Aorta (tissue), 5 donors: ENCODE measurements at places on chromosomes 13 and 19. TPM values are rescaled to one million over a fixed set of nuclear protein-coding genes. Genes with fewer than 3 reads are reported as not detected.

- DNase-seq = no peak
These were observed 21.2 kb upstream of the RBM26 start for GRCh38 chr13:79427265-79427664.

GRCh38 chr13:45564133-45564776 lies 51.3 kb downstream of the ERICH6B start:
- DNase-seq = no peak

DNA sequence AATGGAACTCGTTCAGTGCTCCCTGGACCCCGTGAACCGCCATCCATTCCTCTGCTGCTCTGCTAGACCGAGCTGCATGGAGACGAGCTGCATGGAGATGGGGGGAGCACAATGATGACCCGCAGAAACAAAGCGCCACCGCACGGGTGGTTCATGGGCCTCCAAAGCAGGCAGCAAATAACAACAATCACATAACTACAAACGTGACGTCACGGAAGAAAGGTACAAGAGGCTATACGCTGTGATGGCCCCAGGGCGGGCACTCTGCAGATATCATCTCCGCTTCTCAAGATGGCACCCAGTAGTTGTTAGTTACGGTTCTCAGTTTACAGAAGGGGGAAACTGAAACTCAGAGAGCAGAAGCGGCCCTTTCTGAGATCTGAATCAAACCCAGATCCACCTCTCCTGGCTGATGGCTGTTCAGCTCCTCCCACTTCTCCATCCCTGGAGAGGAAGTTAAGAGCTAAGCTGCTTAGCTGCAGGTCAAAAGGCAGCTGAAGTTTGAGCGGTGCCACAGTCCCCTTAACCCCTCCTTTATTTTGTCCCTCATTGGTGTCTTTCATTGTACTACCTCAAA lies 1.7 kb downstream of the ATP13A1 start:
- no peak for DNase-seq

DNA sequence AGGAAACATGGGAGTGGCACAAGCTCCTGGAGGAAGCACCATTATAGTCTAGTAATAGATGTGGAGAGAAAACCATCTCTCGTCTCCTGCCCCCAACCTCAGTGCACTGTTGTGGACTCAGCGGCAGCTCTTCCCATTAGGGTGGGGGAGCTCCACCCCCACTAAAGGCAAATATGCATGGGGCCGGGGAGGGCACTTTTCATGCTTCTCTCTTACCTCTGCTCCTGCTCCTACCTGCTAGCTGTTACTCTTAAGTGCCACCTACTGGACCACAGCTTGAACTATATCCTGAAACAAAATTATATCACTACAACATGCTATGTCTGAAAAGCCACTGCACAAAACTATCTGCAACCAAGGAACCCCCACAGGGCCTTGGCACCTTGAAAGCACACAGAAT lies 112.6 kb upstream of the DACH1 start:
- no peak for DNase-seq

Gene ZNF536
- total RNA-seq = 1.2 TPM

Gene PSPC1
- 61.3 TPM for total RNA-seq

Gene KCNN4
- total RNA-seq = 4.3 TPM

Gene ZNF560
- total RNA-seq = not detected

Gene APBA3
- total RNA-seq = 15.7 TPM
